RWPE1 (cell line): ENCODE measurements at places on chromosomes 7 and 10.

GRCh38 chr10:128130051-128130450 lies 3.8 kb upstream of the MKI67 start:
- DNase-seq: peak; percentile 50

DNA sequence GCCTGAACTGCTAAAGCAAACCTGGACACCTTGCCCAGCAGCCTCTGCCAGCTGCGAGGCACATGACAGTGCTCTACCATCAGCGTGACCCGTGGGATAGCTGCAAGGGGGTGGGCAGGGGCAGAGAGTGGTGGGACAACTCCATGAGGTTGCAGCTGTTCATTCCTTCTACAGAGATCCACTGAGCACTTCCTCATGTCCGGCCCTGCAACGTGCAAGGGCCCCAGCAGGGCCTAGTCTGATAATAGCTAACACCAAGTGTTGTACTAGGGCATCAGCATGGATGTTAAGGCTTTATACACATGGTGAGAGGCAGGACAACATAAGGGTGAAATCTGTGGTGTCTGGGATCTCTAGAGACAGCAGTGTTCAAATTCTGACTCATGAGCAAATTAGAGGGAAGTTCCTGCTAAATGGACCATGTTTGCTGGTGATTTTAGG lies 14.3 kb downstream of the NOD1 start:
- no peak for DNase-seq

GRCh38 chr10:13922586-13922985 lies 335.8 kb downstream of the PRPF18 start:
- DNase-seq: no peak

DNA sequence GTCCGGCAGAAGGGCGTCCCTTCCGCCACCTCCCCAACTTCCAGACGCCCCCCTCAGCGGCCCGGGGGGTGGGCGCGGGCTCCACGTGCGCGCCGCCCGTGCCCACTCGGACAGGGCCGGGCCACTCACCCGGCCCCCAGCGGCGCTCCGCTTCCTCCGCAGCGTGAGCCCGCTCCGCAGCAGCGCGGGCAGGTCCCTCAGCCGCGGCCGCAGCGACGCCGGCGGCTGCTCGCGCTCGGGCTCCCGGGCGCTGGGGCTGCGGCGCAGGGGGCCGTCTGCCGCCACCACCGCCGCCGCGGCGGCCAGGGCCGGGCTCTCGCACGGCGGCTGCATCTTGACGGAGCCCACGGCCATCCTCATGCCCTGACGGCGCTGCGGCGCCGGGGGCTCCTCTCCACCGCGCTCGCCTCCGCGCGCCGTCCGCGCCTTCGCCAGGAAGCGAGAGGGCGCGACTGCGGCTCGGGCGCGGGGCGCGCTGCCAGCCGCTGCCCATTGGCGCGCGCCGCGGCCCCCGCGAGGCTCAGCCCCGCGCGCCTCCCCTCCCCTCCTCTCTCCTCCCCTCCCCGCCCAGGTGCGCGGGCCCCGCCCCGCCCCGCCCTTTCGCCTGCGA lies at the start of gene RAPGEF5:
Gene RAPGEF5, minus strand, starts transcription at position 454 of the 610 bp plus-strand sequence. Its CDS starts 94 bp downstream, at position 360.
- peak; percentile 89 for DNase-seq

DNA sequence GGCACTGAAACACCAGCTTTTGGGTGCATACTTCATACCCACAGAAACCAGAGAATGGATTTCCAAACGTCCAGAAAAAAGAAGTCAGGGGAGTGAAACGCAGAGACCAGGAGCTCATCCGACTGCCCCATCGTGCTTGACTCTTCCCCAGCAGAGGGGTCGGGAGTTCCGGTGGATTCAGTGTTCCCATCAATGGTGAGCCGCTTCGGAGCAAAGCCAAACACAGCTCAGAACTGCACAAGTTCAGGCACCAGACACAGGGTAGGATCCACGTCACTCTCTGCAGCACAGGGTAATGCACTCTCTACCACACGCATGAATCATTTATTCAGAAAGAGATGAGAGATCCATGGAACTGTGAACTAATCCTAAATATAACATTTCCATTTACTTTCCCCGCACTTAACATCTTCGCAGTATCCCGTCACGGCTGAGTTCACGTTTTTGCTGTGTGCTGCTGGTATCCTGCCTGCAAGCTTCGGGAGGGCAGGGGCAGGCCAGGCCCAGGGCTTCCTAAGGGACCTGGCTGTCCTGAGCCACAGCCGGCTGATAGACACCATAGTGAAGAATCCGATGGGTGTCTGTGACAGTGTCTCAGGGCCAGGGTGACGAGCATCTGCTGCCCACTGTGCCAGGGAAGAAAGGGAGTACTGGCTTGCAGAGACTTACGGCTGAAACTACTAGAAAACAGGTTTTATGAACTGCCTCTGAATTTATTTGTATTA lies 545.3 kb downstream of the PTPRN2 start:
- DNase-seq: no peak

DNA sequence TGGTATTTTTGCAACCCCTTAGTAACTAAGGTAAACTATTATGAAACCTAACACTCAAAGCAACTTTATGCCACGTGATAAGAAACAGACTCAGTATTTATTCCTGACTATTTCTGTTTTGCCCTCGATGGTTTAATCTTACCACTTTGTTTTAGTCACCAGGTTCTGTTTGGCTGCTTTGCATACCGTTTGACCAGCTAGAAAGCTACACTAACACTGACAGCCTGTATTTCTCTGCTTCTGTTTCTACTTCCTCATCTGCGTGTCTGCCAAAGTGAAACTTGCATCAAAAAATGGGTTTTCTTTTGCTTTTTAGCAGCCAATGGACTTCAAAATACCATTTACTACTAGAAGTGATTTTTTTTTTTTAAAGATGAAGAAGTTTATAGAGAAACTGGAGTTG lies 802.5 kb downstream of the GRM8 start:
- DNase-seq: no peak

- DNase-seq: no peak
Measured at GRCh38 chr10:60728056-60728455, 50.2 kb upstream of the CDK1 start.

- peak; percentile 30 for DNase-seq
Measured at GRCh38 chr7:155533827-155534690, 12.3 kb downstream of the CNPY1 start.

GRCh38 chr7:42471573-42472174 lies 234.7 kb upstream of the GLI3 start:
- peak; percentile 20 for DNase-seq

DNA sequence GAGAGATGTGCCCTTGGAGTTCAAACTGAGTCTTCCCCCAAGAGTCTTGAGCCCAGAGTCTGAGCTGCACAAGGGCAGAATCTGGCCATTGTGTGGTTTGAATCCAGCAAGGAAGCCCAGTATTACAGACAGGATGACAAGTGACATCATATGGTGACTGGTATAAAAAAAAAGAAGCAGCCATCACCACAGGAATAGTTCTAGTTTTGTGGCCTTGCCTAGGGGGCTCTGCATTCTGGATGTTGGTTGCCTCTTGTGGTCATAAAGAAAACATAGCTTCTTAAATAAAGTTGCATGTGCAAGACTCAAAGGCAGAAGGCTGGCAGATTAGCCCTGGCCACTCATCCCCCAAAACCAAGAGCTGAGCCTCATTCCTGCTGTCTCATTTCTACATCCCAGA lies 16.8 kb upstream of the LRRC72 start:
- DNase-seq: no peak

- peak; percentile 65 for DNase-seq
Measured at GRCh38 chr10:33010132-33011037, 52.4 kb upstream of the ITGB1 start.

GRCh38 chr10:71290806-71291527 lies 28.1 kb upstream of the SLC29A3 start:
- no peak for DNase-seq

DNA sequence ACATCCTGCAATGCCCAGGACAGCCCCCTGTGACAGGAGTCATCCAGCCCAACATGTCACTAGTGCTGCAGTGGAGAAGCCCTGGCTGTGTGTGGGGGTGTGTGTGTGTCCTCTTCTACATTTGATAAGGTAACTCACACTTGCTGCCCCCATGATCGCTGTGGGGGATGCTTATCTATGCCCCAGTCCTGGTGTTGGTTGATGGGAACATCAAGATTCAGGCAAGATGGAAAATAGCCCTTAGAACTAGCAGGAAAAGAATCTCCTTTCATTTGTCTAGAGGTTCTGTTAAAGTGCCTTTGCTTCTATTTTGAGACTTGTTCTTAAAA lies 52.4 kb downstream of the TCF7L2 start:
- DNase-seq: no peak

DNA sequence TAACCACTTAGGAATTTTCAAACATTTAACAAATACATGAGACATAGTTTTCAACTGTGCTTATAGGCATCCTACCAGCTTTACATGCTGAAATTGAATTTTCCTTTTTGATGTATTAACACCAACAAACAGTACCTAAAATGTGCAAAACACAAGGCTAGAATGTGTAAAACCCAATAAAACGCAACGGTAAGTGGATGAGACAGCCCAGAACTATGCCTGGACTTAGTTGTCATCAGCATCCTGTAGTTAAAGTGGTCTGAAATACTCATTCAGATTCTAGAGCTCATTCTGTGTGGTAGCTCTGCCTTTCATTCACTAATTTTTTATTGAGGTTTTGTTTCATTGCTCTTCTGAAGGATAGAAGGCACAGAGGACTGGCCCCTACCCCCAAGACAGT lies 137.1 kb downstream of the BMPER start:
- DNase-seq: no peak

DNA sequence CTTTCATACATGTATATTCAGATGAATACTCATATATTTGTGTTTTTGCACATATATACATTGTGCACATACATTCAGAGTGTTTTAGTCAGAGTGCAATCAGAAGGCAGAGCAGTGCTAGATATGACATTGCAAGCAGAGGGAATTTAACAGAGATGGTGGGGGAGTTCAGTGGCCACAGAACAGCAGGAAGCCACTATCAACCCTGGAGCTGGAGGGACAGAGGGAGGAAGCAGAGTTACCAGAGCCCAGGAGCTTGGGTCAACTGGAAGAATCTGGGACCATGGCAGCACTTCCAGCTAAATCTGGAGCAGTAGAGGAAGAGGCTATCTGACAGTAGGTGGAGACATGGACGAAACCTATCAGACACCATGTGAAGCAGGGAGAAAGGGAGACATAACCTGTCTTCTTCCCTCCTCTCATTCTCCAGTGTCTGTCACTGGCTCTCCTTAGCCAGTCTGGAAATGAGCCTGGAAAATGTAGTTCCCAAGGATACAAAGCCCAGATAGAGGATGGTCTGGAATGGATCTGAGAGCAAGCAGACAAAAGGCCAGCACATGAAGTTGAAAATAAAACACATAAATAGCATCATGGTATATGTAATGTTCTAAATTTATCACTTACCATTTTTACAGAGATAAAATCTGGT lies 33.6 kb upstream of the HERPUD2 start:
- DNase-seq: no peak

- DNase-seq: no peak
Measured at GRCh38 chr10:6718550-6718949, 138.5 kb upstream of the PRKCQ start.

GRCh38 chr7:69759373-69759772 lies 161.1 kb downstream of the AUTS2 start:
- no peak for DNase-seq

DNA sequence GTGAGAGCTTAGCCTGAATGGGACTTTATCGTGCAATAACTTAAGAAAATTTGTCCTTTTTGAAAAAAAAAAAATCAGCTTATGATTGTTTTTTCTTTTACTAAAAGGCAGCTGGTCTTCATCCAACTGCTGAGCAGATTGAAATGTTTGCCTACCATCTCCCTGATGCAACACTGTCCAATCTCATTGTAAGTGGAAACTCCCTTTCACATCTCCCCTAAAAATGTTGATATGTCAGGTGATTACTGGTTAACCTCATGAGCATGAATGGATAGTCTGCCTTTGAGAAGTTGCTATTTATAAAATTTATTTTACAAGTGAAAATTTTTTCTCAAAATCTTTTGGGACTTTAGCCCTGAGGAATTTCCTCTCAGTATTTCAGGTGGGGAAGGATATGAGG lies 17.8 kb upstream of the HKDC1 start:
- DNase-seq: no peak

- no peak for DNase-seq
Measured at GRCh38 chr7:133428326-133428725, 175.4 kb downstream of the EXOC4 start.

DNA sequence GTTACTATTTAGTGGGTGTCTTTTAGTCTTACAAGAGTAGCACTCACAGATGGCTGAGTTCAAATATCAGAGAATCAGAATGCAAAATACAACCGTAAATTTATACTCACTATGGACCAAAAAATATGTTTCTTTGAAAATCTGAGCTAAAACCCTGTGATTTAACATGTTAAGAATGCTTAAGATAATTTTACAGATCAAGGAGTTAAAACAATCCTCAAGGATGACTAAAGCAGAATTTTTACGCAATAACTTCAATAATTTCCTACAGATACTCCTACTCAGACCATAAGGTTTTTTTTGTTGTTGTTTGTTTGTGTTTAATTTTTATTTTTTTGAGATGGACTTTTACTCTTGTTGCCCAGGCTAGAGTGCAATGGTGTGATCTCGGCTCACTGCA lies 47.9 kb upstream of the CCDC6 start:
- DNase-seq: no peak

- no peak for DNase-seq
Measured at GRCh38 chr7:106463851-106464611, 179.2 kb upstream of the NAMPT start.

DNA sequence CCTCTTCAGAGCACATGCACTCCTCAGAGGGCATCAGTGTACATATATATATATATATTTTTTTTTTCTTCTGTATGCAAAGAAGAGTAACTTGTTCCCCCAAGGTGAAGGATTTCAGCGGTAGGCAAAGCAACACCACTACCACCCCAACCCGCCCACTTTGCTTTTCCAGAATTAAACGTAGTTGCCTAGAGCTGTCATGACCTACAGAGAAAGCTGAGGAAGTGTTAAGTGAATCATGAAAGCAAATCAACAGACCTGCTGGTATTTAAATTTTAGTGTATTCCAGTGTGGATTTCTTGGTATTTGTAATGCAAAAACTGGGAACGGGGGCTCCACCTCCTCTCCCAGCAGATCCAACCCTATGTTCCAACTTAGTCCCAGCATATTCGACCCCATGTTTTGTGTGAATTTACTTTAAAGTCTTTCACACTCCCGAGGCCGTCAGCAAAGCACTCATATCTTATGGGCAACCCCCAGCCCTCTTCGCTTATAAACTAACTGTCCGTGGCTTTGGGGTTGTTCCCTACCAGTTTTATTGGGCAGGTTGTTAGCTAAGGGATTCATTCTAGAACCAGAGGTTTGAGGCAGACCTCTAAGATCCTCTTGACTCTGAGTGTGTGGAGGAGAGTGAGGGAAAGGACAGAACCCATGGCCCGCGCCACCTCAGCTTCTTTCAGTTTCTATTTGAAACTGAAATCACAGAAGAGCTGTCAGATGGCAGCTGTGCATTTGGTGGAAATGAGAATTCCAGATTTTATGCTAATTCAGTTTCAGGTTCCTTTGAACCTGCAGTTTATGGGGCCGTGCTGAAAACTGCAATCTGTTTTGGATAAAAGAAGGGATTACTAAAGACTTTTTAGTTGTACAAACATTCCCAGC lies 450.2 kb upstream of the GALNT17 start:
- no peak for DNase-seq
